ENCODE measurements at places on chromosomes 3 and 15. TPM values are rescaled to one million over a fixed set of nuclear protein-coding genes. Genes with fewer than 3 reads are reported as not detected.

- H3K27me3 ChIP-seq: peaks cover 4% of the 10 kb centered on the region
- no peaks in the 10 kb centered on the region for H3K4me1 ChIP-seq
- no peak for DNase-seq
- no peak overlapping the region for H3K27ac ChIP-seq
- no peaks in the 10 kb centered on the region for H3K36me3 ChIP-seq
Measured at GRCh38 chr3:160134964-160135363, 90.3 kb upstream of the C3orf80 start.

Gene KBTBD13
- polyA plus RNA-seq: not detected

- no peak overlapping the region for H3K4me3 ChIP-seq
- no peak for DNase-seq
- no peaks in the 10 kb centered on the region for H3K4me1 ChIP-seq
- H3K27ac ChIP-seq: no peak overlapping the region
Measured at GRCh38 chr3:74067296-74067695, 442.6 kb upstream of the PDZRN3 start.

Gene RHOV
- not detected for polyA plus RNA-seq

Gene AADAC
- polyA plus RNA-seq: not detected

Gene COPB2
- polyA plus RNA-seq: 53.0 TPM

DNA sequence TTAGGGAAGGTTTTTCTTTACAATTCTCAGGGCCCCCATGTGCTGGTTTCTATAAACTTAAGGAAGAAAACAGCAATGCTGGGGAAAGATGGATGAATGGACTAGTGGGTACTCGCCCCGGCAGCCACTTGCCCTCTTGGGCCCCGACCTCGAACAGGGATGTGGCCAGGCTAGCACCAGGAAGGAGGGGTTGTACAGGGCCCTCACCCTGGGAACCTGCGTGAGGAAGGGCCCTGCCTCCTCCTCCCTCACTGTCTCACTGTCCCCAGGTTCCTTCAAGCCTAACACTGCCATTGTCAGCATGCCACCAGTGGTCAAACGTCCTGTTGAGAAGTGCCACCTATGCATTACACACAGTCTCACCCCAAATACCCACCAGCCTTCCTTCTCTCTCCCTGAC, 9.1 kb downstream of the ADAMTS17 start:
- peak overlapping the region; percentile 44 for H3K4me3 ChIP-seq
- DNase-seq: no peak
- H3K4me1 ChIP-seq: peaks cover 89% of the 10 kb centered on the region
- peaks cover 8% of the 10 kb centered on the region for H3K27me3 ChIP-seq
- H3K36me3 ChIP-seq: no peaks in the 10 kb centered on the region
- H3K27ac ChIP-seq: no peak overlapping the region

DNA sequence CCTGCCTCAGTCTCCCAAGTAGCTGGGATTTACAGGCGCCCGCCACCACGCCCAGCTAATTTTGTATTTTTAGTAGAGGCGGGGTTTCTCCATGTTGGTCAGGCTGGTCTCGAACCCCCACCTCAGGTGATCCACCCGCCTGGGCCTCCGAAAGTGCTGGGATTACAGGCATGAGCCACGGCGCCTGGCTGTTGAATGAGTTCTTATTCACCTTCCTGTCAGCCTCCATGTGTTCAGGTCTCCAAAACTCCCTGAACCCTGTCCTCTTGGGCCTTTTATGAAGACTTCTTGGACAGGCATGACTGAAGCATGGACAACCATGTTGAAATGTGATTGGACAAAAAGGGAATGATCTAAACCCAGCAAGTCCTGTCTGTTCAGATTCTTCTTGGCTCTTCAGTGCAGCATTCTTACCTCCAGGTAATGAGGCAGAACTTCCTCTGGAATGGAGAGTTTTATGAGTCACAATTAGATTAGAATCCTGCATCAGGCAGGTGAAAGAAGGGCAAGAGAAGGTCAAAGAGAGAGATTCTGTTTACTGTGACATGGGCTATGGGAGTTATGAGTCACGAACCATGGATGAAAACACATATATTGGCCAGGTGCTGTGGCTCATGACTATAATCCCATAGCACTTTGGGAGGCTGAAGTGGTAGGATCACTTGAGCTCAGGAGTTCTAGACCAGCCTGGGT, 23.1 kb upstream of the EIF4A2 start:
- H3K4me3 ChIP-seq: no peak overlapping the region
- DNase-seq: no peak
- H3K4me1 ChIP-seq: no peaks in the 10 kb centered on the region
- no peak overlapping the region for H3K27ac ChIP-seq
- H3K36me3 ChIP-seq: no peaks in the 10 kb centered on the region
- H3K27me3 ChIP-seq: peaks cover 1% of the 10 kb centered on the region

Gene GP5
- 0.37 TPM for polyA plus RNA-seq

GRCh38 chr3:129599607-129600006, 6.9 kb downstream of the PLXND1 start:
- H3K4me1 ChIP-seq: peaks cover 72% of the 10 kb centered on the region
- peak overlapping the region; percentile 57 for H3K27ac ChIP-seq
- DNase-seq: no peak
- peaks cover 2% of the 10 kb centered on the region for H3K36me3 ChIP-seq
- peaks cover 8% of the 10 kb centered on the region for H3K27me3 ChIP-seq

- H3K27me3 ChIP-seq: peaks cover 4% of the 10 kb centered on the region
- no peaks in the 10 kb centered on the region for H3K36me3 ChIP-seq
- peaks cover 44% of the 10 kb centered on the region for H3K4me1 ChIP-seq
- no peak for DNase-seq
- peak overlapping the region; percentile 83 for H3K4me3 ChIP-seq
Measured at GRCh38 chr15:66291816-66292570, 1.4 kb upstream of the DIS3L start.

- H3K27me3 ChIP-seq: peaks cover 1% of the 10 kb centered on the region
- peak; percentile 54 for DNase-seq
- H3K36me3 ChIP-seq: no peaks in the 10 kb centered on the region
Measured at GRCh38 chr3:108818404-108818803, 4.2 kb upstream of the TRAT1 start.

- no peak overlapping the region for H3K27ac ChIP-seq
- no peaks in the 10 kb centered on the region for H3K4me1 ChIP-seq
- H3K36me3 ChIP-seq: no peaks in the 10 kb centered on the region
- H3K27me3 ChIP-seq: peaks cover 3% of the 10 kb centered on the region
- no peak for DNase-seq
Measured at GRCh38 chr15:70870051-70870450, 16.1 kb upstream of the LARP6 start.

Gene SLC15A2
- polyA plus RNA-seq: 0.27 TPM

Gene ZCWPW2
- not detected for polyA plus RNA-seq

Gene ROBO1
- polyA plus RNA-seq: 0.63 TPM

DNA sequence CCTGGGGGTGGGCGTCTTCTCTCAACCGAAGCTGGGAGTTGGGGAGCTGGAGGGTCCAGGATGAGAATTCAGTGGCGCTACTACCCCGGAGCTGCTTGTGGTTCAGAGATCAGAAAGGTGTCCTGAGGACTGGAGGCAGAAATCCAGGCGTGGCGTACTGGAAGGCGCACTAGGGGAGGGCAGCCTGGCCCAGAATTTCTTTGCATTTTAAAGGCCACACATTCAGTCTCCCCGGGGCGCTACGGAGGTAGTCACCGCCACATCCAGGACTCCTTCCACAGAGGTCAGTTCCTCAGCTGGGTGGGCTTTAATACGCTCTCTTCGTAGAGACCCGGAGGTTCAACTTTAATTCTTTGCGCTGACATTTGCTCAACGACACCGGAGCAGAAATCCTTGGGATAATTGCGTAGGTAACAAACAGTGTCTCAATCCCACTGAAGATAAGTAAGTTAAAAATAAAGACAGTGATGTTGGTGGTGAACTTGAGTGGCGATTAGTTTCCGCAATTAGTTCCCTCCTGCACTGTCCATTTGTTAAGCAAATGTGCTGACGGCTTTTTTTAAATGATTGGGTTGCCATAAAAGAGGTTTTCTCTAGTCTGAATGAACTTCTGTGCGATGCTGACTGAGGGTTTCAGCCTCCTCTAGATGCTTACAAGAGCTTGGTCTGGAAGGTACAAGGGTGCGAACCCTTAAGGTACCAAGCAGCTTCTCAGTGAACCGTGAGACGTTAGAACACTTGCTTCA, 535 bp downstream of the MCTP2 start:
- H3K4me1 ChIP-seq: peaks cover 80% of the 10 kb centered on the region
- no peaks in the 10 kb centered on the region for H3K36me3 ChIP-seq
- DNase-seq: no peak
- peaks cover 6% of the 10 kb centered on the region for H3K27me3 ChIP-seq
- peak overlapping the region; percentile 95 for H3K27ac ChIP-seq
- peak overlapping the region; percentile 97 for H3K4me3 ChIP-seq

Gene SI
- not detected for polyA plus RNA-seq

Gene GPR156
- polyA plus RNA-seq: not detected

DNA sequence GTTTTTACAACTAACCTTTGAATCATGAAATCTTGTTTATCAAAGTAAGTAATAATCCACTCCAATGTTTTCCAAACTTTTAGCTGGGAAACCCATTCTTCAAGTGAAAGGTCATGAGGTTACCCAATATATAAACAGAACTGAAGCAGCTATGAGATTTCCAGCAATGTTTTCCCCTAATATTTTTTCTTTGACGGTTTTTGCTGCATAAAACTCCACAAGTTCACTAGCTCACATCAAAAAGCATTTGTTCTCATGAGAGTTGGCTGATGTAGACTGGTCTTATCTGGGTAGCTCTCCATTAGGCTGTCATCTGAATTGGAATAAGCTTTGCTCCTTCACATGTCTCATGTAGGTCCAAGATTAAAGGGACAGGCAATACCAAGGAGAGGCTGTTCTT, 241.2 kb upstream of the LRRC3B start:
- H3K36me3 ChIP-seq: no peaks in the 10 kb centered on the region
- H3K4me1 ChIP-seq: no peaks in the 10 kb centered on the region
- DNase-seq: no peak

Gene TMEM207
- polyA plus RNA-seq: not detected

GRCh38 chr3:54026543-54026942, 95.8 kb upstream of the CACNA2D3 start:
- H3K4me1 ChIP-seq: no peaks in the 10 kb centered on the region
- H3K27ac ChIP-seq: no peak overlapping the region
- DNase-seq: no peak
- H3K27me3 ChIP-seq: no peaks in the 10 kb centered on the region
- H3K36me3 ChIP-seq: no peaks in the 10 kb centered on the region

GRCh38 chr3:26084629-26085028, 294.7 kb downstream of the OXSM start:
- peaks cover 1% of the 10 kb centered on the region for H3K27me3 ChIP-seq
- no peak for DNase-seq
- no peak overlapping the region for H3K27ac ChIP-seq
- no peaks in the 10 kb centered on the region for H3K36me3 ChIP-seq
- no peak overlapping the region for H3K4me3 ChIP-seq
- no peaks in the 10 kb centered on the region for H3K4me1 ChIP-seq

Gene MESP2
- not detected for polyA plus RNA-seq

Gene CLDN11
- polyA plus RNA-seq: not detected

Gene TKT
- polyA plus RNA-seq: 52.6 TPM

- peaks cover 22% of the 10 kb centered on the region for H3K4me1 ChIP-seq
- peaks cover 31% of the 10 kb centered on the region for H3K27me3 ChIP-seq
- peak; percentile 9 for DNase-seq
- H3K36me3 ChIP-seq: no peaks in the 10 kb centered on the region
Measured at GRCh38 chr15:76057332-76058000, 2.3 kb upstream of the TMEM266 start.

GRCh38 chr3:50126287-50127211, 28.6 kb upstream of the SEMA3F start:
- H3K4me3 ChIP-seq: no peak overlapping the region
- no peak for DNase-seq
- H3K4me1 ChIP-seq: no peaks in the 10 kb centered on the region
- H3K27ac ChIP-seq: no peak overlapping the region
- H3K36me3 ChIP-seq: no peaks in the 10 kb centered on the region
- H3K27me3 ChIP-seq: peaks cover 3% of the 10 kb centered on the region

- no peak overlapping the region for H3K4me3 ChIP-seq
- H3K36me3 ChIP-seq: no peaks in the 10 kb centered on the region
- no peak overlapping the region for H3K27ac ChIP-seq
- no peaks in the 10 kb centered on the region for H3K4me1 ChIP-seq
- DNase-seq: no peak
Measured at GRCh38 chr3:95567346-95567745, 1247.0 kb upstream of the EPHA6 start.

- H3K4me3 ChIP-seq: no peak overlapping the region
- DNase-seq: no peak
- H3K27me3 ChIP-seq: no peaks in the 10 kb centered on the region
- no peak overlapping the region for H3K27ac ChIP-seq
Measured at GRCh38 chr3:112629425-112629824, 11.5 kb downstream of the CCDC80 start.

Gene STAC
- polyA plus RNA-seq: not detected

GRCh38 chr3:30474371-30474770, 132.0 kb upstream of the TGFBR2 start:
- H3K36me3 ChIP-seq: no peaks in the 10 kb centered on the region
- no peaks in the 10 kb centered on the region for H3K4me1 ChIP-seq
- no peak for DNase-seq
- no peak overlapping the region for H3K27ac ChIP-seq
- peaks cover 6% of the 10 kb centered on the region for H3K27me3 ChIP-seq

- no peak overlapping the region for H3K4me3 ChIP-seq
- no peaks in the 10 kb centered on the region for H3K27me3 ChIP-seq
- no peak overlapping the region for H3K27ac ChIP-seq
- H3K36me3 ChIP-seq: peaks cover 14% of the 10 kb centered on the region
- DNase-seq: no peak
- no peaks in the 10 kb centered on the region for H3K4me1 ChIP-seq
Measured at GRCh38 chr3:20173844-20174410, 12.1 kb downstream of the SGO1 start.

DNA sequence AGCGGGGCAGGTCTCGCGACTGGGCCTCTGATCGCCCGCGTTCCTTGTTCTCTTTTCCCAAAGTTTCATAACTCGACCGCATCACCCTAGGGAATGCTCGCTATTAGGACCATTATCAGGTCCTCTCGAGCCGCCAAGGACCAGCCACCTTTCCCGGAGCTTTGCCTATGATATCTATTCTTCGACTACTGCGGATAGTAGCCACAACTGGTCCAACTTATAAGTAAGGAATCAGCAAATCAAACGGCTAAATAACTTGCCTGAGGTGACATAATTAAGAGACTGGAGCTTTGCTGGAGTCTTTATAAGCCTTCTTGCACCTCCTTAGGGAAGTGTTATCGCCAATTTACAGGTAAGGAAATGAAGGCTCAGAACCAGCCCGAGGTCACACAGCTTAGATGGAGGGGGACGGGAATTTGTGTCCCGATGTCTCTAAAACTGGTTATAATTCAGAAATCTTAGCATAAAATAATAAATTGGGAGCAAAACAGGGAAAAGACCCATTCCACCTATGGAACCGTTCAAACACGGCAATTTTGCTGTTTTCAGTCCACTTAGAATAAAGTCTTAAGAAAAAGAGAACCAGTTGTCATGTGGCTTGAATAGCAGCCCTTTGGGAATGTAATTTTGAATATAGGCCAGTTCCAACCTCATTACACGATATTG, 479 bp upstream of the PLD1 start:
- no peak overlapping the region for H3K27ac ChIP-seq
- no peaks in the 10 kb centered on the region for H3K36me3 ChIP-seq
- H3K4me1 ChIP-seq: peaks cover 55% of the 10 kb centered on the region
- no peak for DNase-seq
- H3K4me3 ChIP-seq: peak overlapping the region; percentile 95

Data from immature natural killer cell (primary cell).